ENCODE measurements at places on chromosomes 2 and 18. TPM values are rescaled to one million over a fixed set of nuclear protein-coding genes. Genes with fewer than 3 reads are reported as not detected.

DNA sequence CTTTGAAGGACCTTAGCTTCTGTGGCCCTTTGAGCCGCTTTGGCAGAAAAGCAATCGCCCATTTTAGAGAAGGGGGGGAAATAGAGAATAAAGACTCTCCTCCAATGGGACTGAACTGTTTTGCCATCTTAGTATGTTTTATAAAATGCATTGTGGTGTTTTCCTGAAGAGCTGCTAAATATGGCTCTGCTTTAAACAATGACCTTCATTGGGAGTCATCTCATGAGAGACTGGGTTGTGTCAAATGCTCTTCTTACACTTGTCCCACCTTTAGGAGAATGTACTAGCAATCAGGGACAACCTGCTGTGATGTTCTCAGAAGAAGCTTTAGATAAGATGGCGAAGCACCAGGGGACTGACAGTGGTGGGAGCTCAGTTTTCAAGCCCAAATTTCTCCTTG is 418.9 kb upstream of the POU3F3 start:
- no peak overlapping the region for H3K4me3 ChIP-seq
- peaks cover 10% of the 10 kb centered on the region for H3K27me3 ChIP-seq
- DNase-seq, result no peak

DNA sequence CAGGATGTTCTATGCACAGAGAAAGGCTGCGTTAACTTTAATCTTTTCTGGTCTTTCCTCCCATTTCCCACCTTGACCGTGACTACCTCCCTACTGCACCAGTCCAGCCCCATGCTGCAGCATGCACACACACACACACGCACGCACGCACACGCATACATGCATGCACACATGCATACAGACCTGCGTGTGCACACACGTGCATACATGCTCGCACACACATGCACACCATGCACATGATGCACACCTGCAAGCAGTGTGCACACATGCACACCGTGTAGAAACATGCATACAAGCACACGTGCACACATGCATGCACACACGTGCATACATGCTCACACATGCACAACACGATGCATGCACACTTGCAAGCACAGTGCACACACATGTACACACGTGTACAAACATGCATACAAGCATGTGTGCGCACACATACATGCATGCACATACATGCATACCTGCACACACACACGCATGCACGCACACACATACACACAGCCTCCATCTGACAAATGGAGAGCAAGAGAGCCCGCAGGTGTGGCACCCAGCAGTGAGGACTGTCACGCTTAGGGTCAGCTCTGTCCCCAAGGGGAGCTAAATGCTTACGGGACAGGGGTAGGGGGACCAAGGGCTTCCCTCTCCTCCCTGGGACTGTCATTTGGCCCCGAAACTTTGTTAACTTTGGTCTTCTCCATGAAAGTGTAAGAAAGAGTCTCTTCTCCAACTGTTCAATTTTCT is 18.2 kb downstream of the SNORC start:
- no peak overlapping the region for H3K4me3 ChIP-seq
- H3K27me3 ChIP-seq, result peaks cover 3% of the 10 kb centered on the region
- no peaks in the 10 kb centered on the region for H3K4me1 ChIP-seq
- H3K36me3 ChIP-seq, result no peaks in the 10 kb centered on the region

GRCh38 chr2:38190542-38191218 is 114.7 kb upstream of the CYP1B1 start:
- H3K27me3 ChIP-seq, result no peaks in the 10 kb centered on the region
- no peak overlapping the region for H3K4me3 ChIP-seq
- peaks cover 17% of the 10 kb centered on the region for H3K4me1 ChIP-seq
- no peak for DNase-seq
- no peak overlapping the region for H3K27ac ChIP-seq

DNA sequence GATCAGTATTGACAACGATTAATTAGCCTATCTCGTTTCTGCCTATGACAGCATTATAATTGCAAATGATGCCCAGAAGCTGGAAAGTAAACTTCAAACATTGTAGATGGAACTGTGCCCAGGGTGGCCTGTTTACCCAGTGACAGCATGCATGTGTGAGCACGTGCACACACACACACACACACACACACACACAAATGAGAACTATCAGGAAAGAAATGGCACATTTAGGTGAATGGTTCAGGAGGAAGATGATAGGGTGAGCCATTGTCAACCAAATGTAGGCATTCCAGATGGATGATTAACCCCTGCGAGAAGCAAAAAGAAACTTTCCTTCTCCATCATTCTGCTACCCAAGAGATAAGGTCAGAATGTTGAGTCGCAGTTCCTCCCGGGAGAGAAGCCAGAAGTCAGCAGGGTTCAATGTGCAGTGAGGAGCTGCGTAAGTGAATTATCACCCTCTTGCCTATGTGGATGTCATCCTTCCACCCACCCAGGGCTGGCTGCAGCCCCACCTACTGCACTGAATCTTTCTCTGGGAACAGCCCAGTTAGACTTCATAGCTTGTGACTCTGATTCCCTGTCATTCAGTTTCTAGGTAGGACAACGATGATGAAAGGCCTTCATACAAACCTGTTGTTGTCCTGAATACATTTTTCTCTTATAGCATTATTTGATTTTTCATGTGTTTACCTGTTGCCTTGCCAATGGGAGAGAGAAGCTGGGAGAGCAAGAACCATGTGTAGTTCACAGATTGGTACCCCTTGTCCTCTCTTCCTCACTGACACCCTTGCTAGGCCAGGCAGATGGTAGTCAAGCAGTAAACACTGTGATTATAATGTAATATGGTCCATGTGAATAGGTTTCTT is 3.5 kb upstream of the APOB start:
- no peak for DNase-seq
- H3K36me3 ChIP-seq, result no peaks in the 10 kb centered on the region
- no peak overlapping the region for H3K27ac ChIP-seq
- H3K27me3 ChIP-seq, result no peaks in the 10 kb centered on the region
- no peak overlapping the region for H3K4me3 ChIP-seq

DNA sequence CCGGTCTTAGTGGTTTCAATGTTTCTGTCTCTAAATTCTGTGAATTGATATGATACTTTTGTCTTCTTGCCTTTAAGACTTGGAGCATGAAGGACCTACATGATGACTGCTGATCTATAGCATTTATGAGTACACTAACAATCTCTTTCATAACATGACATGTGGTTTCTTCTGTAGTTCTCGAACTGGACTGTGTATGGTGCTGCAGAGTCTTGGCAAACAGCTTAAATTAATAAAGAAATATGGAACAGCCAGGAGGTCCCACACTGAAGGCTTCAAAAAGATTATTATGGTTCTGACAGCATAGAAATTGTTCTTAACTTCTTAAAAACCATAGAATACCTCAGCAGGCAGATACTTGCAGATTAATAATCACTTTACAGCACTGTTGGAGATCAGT is 145.0 kb downstream of the DCC start:
- no peaks in the 10 kb centered on the region for H3K4me1 ChIP-seq
- H3K36me3 ChIP-seq, result no peaks in the 10 kb centered on the region
- no peak overlapping the region for H3K27ac ChIP-seq

- no peaks in the 10 kb centered on the region for H3K36me3 ChIP-seq
- H3K27ac ChIP-seq, result no peak overlapping the region
- H3K4me3 ChIP-seq, result no peak overlapping the region
- H3K4me1 ChIP-seq, result no peaks in the 10 kb centered on the region
- H3K27me3 ChIP-seq, result no peaks in the 10 kb centered on the region
- no peak for DNase-seq
These were observed 1.9 kb upstream of the ITGB6 start for GRCh38 chr2:160201849-160202539.

GRCh38 chr18:75086494-75087034 is 122.4 kb downstream of the PTGR3 start:
- H3K4me3 ChIP-seq, result no peak overlapping the region
- no peaks in the 10 kb centered on the region for H3K27me3 ChIP-seq
- no peaks in the 10 kb centered on the region for H3K4me1 ChIP-seq

DNA sequence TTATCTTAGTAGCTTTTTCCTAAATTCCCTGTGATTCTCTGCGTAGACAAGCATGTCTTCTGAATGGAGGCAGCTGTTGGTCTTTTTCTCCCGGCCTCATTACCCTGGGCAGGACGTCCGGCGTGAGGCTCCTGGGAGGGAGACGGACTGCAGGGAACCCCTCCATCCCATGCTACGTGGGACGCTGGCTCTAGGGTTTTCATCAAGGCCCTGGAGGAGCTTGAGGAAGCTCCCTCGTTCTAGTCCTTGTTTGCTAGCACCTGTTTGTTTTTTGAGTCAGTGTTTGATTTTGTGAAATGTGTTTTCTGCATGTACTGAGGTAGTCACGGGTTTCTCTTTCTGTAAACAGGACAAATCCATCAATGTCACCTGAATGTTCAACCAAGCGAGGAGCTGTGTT is 99.3 kb upstream of the TMEM18 start:
- H3K27me3 ChIP-seq, result no peaks in the 10 kb centered on the region
- H3K27ac ChIP-seq, result no peak overlapping the region
- no peak for DNase-seq
- H3K4me3 ChIP-seq, result no peak overlapping the region

- no peaks in the 10 kb centered on the region for H3K4me1 ChIP-seq
- no peak overlapping the region for H3K4me3 ChIP-seq
- H3K27ac ChIP-seq, result no peak overlapping the region
- H3K27me3 ChIP-seq, result no peaks in the 10 kb centered on the region
- H3K36me3 ChIP-seq, result no peaks in the 10 kb centered on the region
These were observed 1455.5 kb upstream of the ZEB2 start for GRCh38 chr2:145975406-145975805.

DNA sequence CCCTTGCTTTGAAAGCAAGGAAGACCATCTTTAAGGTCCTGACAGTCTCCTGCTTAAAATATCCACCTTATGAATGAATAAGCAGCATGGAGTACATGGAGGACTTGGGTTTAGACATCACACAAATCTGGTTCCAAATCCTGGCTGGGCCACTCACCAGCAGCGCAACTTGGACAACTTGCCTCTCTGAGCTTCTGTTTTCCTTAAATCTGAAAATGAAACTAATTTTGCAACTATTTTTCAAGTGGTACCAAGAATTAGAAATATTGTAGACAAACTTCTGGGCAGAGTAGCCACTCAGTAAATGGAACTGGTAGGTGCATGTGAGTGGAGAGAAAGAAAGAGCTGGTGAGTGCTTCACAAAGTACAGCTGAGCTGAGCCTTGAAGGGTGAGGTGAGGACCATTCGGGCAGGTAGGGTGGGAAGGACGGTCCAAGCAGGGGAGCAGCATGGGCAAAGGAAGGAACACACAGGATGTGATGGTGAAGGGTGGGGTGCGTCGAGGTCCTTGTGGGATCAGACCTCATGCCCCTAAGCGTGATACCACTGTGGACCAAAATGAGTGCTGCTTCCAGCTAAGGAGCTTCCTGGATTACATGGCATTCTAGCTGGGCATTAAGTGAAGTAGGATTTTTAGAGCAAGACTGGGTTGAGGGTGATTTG is 14.4 kb upstream of the TET3 start:
- H3K27ac ChIP-seq, result peak overlapping the region; percentile 76
- peaks cover 2% of the 10 kb centered on the region for H3K4me1 ChIP-seq
- H3K27me3 ChIP-seq, result no peaks in the 10 kb centered on the region
- no peak for DNase-seq
- no peaks in the 10 kb centered on the region for H3K36me3 ChIP-seq

DNA sequence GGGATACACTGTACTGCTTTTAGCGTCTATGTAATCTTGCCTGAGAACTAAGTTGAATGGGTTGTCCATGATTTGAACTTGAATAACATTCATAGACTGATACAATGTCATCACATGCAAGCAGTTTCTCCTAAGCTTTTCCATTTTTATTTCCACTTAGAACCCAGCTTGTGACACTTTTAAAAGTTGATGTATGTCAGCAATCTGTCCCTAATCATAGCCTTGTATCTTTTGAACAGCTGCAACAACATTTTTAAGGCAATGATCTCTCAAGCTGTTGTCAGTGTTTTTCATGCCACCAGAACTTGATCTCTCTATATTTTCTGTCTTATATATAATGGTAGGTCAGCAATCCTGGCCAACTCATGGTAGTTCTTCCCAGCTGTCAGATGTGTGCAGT is 185.0 kb downstream of the DOK6 start:
- H3K4me3 ChIP-seq, result no peak overlapping the region
- H3K27ac ChIP-seq, result no peak overlapping the region
- H3K36me3 ChIP-seq, result no peaks in the 10 kb centered on the region
- no peaks in the 10 kb centered on the region for H3K4me1 ChIP-seq
- no peaks in the 10 kb centered on the region for H3K27me3 ChIP-seq

GRCh38 chr2:66481100-66481549 is 46.2 kb downstream of the MEIS1 start:
- no peak overlapping the region for H3K4me3 ChIP-seq
- H3K27ac ChIP-seq, result peak overlapping the region; percentile 72
- H3K27me3 ChIP-seq, result no peaks in the 10 kb centered on the region
- H3K36me3 ChIP-seq, result no peaks in the 10 kb centered on the region

DNA sequence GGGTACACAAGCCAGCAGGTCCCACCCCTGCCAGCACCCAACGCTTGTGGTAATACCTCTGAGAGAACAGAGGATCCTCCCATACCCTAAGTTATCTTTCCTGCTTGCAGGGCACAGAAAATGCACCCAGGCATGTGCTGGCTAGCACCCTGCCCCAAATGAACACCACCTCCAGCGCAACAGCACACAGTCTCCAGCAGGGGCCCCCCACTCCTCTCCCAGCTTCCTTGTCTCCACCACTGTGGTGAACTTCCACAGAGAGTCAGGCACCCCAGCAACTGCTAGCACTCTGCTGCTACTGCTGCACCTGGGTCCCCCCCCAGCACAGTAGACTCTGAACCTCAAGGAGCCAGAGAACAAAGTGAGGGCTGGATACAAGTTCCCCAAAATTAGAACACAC is 216.8 kb upstream of the CNTNAP5 start:
- H3K4me3 ChIP-seq, result no peak overlapping the region
- no peaks in the 10 kb centered on the region for H3K27me3 ChIP-seq
- no peak for DNase-seq
- no peak overlapping the region for H3K27ac ChIP-seq

- H3K36me3 ChIP-seq, result no peaks in the 10 kb centered on the region
- H3K4me1 ChIP-seq, result no peaks in the 10 kb centered on the region
- H3K27me3 ChIP-seq, result no peaks in the 10 kb centered on the region
- no peak overlapping the region for H3K27ac ChIP-seq
- H3K4me3 ChIP-seq, result no peak overlapping the region
These were observed 403.1 kb downstream of the IRS1 start for GRCh38 chr2:226396541-226396940.

GAL3ST2 gene
- total RNA-seq, result 1.7 TPM

SERPINB10 gene
- not detected for total RNA-seq

ALPG gene
- not detected for total RNA-seq

SGPP2 gene
- total RNA-seq, result 23.2 TPM

KIAA2012 gene
- not detected for total RNA-seq

ADCYAP1 gene
- not detected for total RNA-seq

LAMA3 gene
- total RNA-seq, result 3.6 TPM

ASB1 gene
- total RNA-seq, result 34.8 TPM

CD226 gene
- total RNA-seq, result 1.1 TPM

FAM228A gene
- not detected for total RNA-seq

All from heart left ventricle (tissue), 16 donors.